SK-MEL-5 (cell line): ENCODE measurements at places on chromosomes 5 and 9. TPM values are rescaled to one million over a fixed set of nuclear protein-coding genes. Genes with fewer than 3 reads are reported as not detected.
A peak's percentile ranks its signal among the peaks of the same experiment; 100 is the strongest.

The NUTM2F gene
- not detected in 2 replicates for total RNA-seq

The IL9 gene
- total RNA-seq, result not detected in 2 replicates

DNA sequence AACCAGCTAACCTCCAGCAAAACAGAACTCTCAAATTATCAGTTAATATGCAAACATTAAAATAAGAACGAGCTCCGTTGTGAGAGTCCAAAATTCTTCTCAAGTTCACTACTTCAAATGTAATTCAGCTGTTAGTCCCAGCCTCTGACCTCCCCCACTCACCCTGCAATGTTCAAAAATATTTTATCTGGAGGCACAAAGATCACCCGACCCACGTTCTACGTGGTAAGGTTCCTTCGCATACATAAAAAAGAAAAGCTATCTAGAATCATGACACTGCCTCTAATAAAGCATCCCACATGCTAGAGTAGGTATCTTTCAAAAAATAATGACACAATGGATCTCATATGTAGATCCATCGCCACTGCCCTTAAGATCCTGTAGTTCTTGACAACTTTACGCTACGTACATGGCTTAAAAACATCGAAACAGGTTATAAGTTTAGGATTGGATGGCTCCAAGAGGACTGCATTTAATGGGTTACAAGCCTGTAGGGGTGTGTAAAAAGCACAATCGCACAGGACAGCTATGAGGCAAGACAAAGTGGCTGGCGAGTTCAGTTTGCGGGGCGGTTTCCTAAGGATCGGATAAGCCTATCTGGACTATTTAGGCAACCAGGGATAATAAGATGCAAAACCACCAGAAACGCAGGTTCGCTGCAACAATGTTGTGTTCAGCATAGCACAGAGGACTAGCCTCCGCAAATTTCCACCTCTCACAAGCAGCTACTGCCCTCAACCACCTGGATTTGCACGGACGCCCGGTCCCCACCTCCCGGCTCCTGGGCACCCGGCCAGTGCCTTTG lies 969 bp downstream of the CLK4 start:
- DNase-seq, result no peak

DNA sequence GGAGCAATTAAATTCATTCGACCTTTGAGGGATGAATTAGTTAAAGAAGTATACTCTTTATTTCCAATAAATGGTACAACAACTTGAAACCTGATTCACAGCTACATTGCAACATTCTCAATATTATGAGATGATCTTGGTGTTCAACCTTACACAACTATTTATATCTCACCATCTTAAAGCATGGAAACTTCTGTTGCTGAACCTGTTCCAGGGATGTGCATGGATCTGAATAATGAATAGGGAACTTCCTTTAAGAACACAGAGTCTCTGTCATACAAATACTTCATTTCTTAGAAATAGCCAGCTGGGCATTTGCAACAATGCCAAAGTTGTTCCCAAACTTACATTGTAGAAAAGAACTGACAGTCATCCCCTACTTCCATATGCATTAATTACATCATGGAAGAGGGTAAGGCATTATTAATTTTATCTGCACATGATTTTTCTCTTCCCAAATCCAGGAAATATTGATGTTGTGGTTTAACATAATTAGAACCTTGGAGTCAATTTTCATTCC lies 39.8 kb upstream of the CCDC112 start:
- peak; percentile 78 for DNase-seq

GRCh38 chr5:107389130-107389774 lies 281.5 kb downstream of the EFNA5 start:
- DNase-seq, result peak; percentile 77
